ENCODE measurements at places on chromosomes 1 and 21. TPM values are rescaled to one million over a fixed set of nuclear protein-coding genes. Genes with fewer than 3 reads are reported as not detected.

The KCNA3 gene
- 29.5 TPM for total RNA-seq

GRCh38 chr1:56385314-56385713, 194.0 kb downstream of the PLPP3 start:
- no peaks in the 10 kb centered on the region for H3K27me3 ChIP-seq
- no peak overlapping the region for H3K4me3 ChIP-seq
- H3K36me3 ChIP-seq: no peaks in the 10 kb centered on the region
- H3K4me1 ChIP-seq: no peaks in the 10 kb centered on the region

The TCHHL1 gene
- total RNA-seq: not detected

The LCE1D gene
- total RNA-seq: not detected

DNA sequence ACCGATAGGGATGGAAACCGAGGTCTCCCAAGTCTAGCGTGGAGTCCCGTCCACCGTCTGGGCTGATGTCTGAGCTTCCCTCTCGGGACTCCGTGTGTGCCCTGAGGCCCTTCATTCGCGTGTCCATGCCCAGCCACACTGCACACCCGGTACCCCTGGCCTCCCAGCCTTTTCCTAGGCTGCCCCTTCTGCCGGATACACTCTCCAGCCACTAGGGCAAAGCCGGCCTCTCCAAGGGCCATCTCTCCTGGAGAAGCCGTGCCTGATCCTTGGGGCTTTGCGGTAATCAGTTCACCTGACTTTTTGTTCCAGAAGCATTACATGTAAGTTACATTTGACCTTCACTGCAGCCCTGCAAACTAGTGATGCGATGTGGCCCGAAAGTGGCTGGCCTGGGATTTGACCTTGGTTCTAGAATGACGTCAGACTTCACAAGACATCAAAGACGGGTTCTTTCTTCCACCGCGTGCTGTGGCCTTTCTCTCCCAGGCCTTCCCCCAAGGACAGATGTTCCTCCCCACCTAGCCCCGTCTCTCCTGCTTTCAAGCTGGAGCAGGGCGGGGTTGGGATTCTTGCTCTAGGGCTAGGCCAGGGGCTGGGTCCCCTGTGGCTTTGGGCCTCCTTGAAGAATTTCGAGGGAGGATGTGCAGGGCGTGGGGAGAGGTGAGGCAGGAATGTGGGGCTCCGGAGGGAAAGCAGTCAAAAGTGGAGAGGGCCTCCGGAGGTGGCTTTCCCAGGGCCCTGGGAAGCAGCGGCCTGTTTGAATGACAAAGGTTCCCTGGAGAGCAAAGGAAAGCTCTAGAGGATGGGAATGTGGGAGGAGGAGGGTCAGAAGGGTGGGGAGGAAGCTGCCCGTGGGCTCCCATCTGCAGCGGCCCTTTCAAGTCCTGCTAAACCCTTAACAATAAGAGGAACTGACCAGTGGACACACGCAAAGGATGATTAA, 49.7 kb upstream of the SLC2A1 start:
- H3K36me3 ChIP-seq: no peaks in the 10 kb centered on the region
- peaks cover 24% of the 10 kb centered on the region for H3K27me3 ChIP-seq
- DNase-seq: no peak

DNA sequence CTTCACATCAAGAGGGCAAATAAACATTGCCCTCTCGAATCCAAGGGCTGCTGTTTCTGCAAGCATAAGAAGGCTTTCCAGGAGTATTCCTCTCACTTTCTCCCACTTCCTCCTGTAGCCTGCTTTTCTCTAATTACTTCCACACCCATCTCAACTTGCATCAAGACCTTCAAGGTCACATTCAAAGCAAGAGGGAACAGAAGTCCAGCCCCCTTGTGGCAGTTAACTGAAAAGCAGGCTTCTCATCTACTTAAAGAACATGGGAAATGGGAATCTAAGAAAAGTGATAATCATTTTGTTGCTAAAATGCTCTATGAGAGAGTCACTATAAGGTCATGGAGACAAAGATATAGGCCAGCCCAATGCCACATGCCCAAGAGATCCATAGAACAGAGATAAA, 874.4 kb downstream of the KCNT2 start:
- H3K27ac ChIP-seq: no peak overlapping the region
- H3K4me1 ChIP-seq: no peaks in the 10 kb centered on the region
- no peak overlapping the region for H3K4me3 ChIP-seq
- DNase-seq: no peak
- H3K36me3 ChIP-seq: no peaks in the 10 kb centered on the region

- H3K4me1 ChIP-seq: no peaks in the 10 kb centered on the region
- H3K27ac ChIP-seq: no peak overlapping the region
- peaks cover 23% of the 10 kb centered on the region for H3K36me3 ChIP-seq
- no peak for DNase-seq
Measured at GRCh38 chr1:50861772-50862171, 98.3 kb downstream of the FAF1 start.

The OR6N1 gene
- total RNA-seq: not detected

GRCh38 chr1:45346473-45346872, 6.2 kb upstream of the MUTYH start:
- H3K27ac ChIP-seq: no peak overlapping the region
- DNase-seq: no peak
- H3K27me3 ChIP-seq: no peaks in the 10 kb centered on the region
- H3K4me1 ChIP-seq: peaks cover 16% of the 10 kb centered on the region
- peaks cover 34% of the 10 kb centered on the region for H3K36me3 ChIP-seq

The PDC gene
- not detected for total RNA-seq

The POLR3GL gene
- 12.1 TPM for total RNA-seq

- no peaks in the 10 kb centered on the region for H3K36me3 ChIP-seq
- peak; percentile 72 for DNase-seq
- H3K27ac ChIP-seq: peak overlapping the region; percentile 84
- peak overlapping the region; percentile 81 for H3K4me3 ChIP-seq
Measured at GRCh38 chr21:15063081-15063813, 1.6 kb downstream of the NRIP1 start.

DNA sequence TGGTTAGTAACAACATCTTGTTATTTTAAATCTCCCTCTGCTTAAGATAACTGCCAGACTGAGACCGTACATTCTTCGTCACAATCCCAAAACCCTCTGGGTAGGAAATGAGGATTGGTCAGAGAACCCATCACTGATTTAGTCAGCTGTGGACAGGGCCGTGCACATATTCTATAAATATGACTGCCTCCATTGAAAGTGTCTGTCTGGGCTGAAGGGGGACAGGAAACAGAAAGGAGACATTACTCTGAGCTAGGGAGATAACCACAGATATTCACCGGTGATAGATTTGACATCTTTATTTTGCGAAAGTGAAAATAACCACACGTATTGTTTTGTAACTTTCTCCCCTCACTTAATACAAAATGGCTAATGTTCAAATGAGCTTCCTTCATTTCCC, 36.9 kb upstream of the ST6GALNAC5 start:
- H3K27ac ChIP-seq: no peak overlapping the region
- no peak for DNase-seq

DNA sequence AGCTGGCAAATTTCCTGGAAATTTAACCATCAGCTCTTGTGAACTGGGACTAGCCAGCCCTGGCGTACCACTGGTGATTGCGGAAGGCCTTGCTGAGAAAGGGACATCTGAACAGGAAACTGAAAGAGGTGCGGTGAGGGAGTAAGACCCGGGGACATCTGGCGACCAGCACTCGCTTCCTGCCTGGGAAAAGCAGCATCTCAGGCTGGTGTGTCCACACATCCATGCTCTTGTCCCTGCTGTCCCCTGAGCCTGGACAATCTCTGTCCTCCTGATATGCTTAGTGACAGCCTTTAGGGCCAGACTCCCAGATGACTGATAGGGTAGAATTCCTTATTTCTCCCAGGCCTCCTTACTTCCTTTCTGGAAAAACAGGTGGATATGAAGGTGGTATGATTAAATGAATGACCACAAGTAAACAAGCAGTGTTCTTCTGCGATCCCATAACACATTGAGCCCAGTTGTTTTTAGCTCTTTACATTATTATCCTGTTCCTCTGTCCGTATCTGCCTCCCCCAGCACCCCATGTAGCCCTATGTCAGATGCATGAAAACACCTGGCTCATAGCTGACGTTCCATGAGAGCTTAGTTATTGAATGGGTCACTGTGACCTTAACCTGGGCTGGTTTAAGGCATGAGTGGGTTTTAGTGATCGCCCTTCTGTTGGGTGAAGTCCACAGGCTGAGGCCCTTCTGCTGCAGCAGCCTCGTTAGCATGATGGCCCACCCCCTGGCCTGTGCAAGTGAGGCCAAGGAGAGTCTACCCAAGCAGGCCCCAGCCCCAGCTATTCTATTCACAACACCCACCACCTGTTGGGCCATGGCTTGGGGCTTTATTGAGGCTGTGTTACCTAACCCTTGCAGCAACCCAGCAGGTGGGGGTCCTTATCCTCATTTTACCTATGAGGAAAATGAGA, 76.1 kb upstream of the GADD45A start:
- H3K36me3 ChIP-seq: no peaks in the 10 kb centered on the region
- H3K27ac ChIP-seq: no peak overlapping the region

The ALG14 gene
- 2.1 TPM for total RNA-seq

The ARID1A gene
- 111 TPM for total RNA-seq

The FRRS1 gene
- 0.24 TPM for total RNA-seq

DNA sequence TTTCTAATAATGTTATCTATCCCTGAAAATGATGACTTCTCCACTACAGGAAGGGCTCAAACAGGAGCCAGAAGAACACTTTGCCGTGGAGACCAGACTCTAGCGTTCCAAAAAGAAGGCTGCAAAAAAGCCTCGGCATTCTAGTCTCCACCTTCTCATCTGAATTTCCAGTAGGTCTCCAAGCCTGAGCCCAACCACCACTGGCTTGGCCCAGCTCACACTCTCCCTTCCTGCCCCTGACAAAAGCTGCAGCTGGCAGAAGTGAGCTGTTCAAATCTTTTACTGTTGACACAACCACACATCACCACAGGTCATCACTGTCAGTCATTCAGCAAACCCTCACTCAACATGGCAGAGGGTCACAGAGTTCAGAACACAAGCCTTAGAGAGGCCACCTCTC, 69.3 kb downstream of the CAMK2N1 start:
- H3K27ac ChIP-seq: no peak overlapping the region
- peaks cover 23% of the 10 kb centered on the region for H3K27me3 ChIP-seq
- H3K36me3 ChIP-seq: no peaks in the 10 kb centered on the region
- peaks cover 2% of the 10 kb centered on the region for H3K4me1 ChIP-seq
- no peak overlapping the region for H3K4me3 ChIP-seq

DNA sequence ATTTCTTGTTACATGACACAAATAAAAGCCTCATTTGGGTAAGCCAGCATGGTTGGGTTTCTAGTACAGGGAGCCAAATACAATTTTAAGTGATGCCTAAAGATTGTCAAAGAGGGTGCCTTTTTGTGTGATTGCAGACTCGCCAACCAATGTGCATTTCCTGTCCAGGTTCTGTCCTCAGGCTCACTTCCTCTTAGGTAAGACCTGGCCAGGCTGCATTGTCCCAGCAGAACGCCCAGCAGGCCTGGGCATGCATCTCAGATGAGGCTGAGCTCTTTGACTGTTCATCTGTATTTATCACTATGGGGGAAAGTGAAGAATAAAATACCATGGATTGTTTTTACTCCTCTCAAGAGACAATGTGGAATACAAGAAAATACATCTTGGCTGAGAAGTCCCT, 49.7 kb downstream of the KCNC4 start:
- H3K4me3 ChIP-seq: no peak overlapping the region
- H3K4me1 ChIP-seq: peaks cover 7% of the 10 kb centered on the region
- peaks cover 2% of the 10 kb centered on the region for H3K27me3 ChIP-seq

GRCh38 chr21:43667191-43667904, 8.0 kb downstream of the RRP1B start:
- no peak for DNase-seq
- H3K4me3 ChIP-seq: no peak overlapping the region
- H3K27me3 ChIP-seq: no peaks in the 10 kb centered on the region
- peak overlapping the region; percentile 17 for H3K27ac ChIP-seq
- H3K36me3 ChIP-seq: peaks cover 57% of the 10 kb centered on the region

- H3K4me3 ChIP-seq: peak overlapping the region; percentile 89
- no peaks in the 10 kb centered on the region for H3K27me3 ChIP-seq
- peak overlapping the region; percentile 92 for H3K27ac ChIP-seq
- H3K36me3 ChIP-seq: peaks cover 49% of the 10 kb centered on the region
- H3K4me1 ChIP-seq: peaks cover 46% of the 10 kb centered on the region
- DNase-seq: no peak
Measured at GRCh38 chr1:154557248-154557938, 1.1 kb downstream of the UBE2Q1 start.

The RBBP5 gene
- total RNA-seq: 27.2 TPM

DNA sequence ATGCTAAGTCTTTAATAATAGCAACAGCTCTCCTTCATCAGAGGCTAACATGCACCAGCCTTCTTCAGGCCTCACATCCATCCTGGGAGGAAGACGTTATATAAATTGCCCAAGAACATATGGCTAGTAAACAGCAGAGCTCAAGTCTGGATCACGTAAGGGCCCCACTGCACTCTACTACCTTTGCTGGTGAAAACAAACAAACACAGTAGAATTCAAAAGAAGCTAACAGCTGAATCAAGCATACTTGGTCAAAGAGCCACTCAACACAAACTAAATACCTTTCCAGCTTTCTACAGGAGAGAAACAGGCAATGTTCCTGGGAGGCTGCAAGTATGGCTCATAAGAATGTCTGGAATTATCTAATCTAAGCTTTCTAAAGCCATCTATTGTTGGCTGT, 66.0 kb downstream of the WLS start:
- H3K4me1 ChIP-seq: no peaks in the 10 kb centered on the region
- H3K4me3 ChIP-seq: no peak overlapping the region
- H3K27ac ChIP-seq: no peak overlapping the region
- no peaks in the 10 kb centered on the region for H3K36me3 ChIP-seq

- H3K27me3 ChIP-seq: peaks cover 10% of the 10 kb centered on the region
- no peaks in the 10 kb centered on the region for H3K4me1 ChIP-seq
- no peaks in the 10 kb centered on the region for H3K36me3 ChIP-seq
- H3K4me3 ChIP-seq: no peak overlapping the region
Measured at GRCh38 chr1:198024782-198025181, 107.6 kb downstream of the LHX9 start.

The KRTAP10-3 gene
- total RNA-seq: not detected

The ADORA3 gene
- total RNA-seq: not detected
